ENCODE measurements at places on chromosomes 3 and 15. TPM values are rescaled to one million over a fixed set of nuclear protein-coding genes. Genes with fewer than 3 reads are reported as not detected.

GRCh38 chr3:59245859-59246501, 196.2 kb upstream of the CFAP20DC start:
- no peak for DNase-seq

GRCh38 chr3:149702691-149703441, 45.0 kb upstream of the WWTR1 start:
- no peak for DNase-seq

- no peak for DNase-seq
Measured at GRCh38 chr15:64740311-64741170, 34.8 kb downstream of the RBPMS2 start.

Gene ARL14
- total RNA-seq: not detected

DNA sequence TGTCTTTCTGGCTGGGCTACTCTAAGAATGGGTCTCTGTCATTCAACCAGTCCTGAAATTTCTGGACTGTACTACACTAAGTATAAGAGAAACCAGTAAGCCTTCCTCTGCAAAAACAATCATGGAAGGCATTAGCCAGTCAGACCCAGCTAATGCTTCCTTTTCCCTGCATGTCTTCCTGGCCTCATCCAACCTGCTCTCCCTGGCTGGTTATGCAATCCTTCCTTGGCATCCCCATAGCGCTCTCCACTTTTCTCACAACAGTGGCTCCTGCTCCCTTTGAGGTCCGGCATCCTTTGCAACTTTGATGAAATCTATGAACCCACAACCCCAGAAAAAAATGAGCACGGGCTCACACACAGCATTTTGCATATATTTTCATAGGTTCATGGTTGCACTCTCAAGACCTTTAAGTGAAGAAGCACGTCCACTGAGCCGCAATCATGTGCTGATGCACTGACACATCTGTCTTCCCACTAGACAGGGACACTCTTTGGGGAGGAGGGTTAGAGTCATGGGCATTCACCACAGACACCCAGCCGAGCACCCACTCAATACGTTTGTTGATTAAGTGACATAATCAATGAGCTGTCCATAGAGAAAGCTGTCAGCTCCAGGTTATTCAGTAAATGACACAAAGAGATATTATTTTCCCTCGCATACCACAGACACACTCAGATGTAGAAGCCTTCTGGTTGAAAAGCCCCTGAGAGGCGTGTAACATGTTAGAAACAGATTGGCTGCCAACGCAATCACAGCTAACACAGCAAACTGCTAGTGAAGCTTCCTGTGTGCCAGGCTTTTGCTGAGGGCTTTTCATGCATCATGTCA, 66.7 kb downstream of the PLD1 start:
- no peak for DNase-seq

- DNase-seq: no peak
Measured at GRCh38 chr15:51139091-51139490, 44.4 kb upstream of the TNFAIP8L3 start.

Gene ERICH6
- not detected for total RNA-seq

DNA sequence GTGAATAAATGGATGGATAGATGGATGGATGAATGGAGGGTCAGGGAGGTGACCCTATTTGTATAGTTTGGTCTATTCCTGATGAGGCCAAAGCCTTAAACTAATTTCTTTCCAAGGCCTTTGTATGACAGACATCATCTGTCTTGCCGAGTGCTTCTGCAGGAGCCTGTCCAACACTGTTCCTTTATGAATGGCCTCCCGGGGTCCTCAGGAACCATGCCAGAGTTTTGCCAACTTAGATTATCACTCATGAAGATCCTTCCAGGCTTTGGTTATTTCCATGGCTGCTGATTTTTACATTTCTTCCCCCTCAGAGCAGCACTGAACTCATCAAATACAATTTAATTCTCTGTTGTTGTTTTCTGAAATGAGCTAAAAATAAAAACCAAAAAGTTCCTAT, 133.0 kb upstream of the SOX2 start:
- DNase-seq: no peak

DNA sequence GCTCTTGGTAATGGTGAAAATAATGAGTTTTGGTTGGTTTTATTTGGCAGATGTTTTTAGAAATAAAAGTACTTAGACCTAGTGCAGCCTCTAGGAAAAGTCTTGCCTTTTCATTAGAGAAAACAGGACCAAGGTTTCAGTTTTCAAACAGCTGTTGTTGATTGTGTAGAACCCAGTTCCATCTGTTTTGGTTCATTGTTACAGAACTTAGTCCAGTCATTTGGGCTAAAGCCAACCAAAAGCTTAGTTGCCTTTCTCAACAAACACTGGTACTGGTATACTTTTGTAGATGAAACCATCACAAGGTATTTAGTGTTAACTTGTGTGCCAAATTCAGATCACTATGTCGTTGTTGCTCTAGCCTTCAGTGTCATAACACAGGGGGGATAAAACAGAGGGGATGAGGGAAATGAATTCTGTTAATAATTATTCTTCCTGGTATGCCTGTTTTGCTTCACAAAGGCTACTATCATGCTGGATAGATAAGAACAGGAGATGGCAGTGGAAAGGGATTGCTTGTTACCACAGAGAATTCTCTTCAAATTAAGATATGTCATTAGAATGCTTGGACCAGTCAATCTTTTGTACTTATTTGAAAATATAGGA, 12.6 kb upstream of the APH1B start:
- no peak for DNase-seq

DNA sequence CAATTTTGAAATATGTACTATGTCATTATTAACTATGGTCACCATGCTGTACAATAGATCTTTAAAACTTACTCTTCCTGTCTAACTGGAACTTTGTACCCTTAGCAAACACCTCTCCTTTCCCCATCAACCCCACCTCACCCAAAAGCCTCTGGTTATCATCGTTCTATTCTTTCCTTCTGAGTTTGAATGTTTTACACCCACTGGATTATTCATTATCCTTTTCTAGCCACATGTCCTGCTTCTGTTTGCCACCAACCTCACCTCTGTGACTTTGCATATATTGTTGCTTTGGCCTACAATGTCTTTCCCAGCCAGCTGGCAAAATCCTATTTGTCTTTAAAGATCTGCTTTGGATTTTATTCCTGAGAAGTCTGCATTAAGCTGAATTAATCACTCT, 102.6 kb upstream of the TSPAN3 start:
- no peak for DNase-seq

- no peak for DNase-seq
Measured at GRCh38 chr3:88078932-88079331, 19.9 kb downstream of the ZNF654 start.

DNA sequence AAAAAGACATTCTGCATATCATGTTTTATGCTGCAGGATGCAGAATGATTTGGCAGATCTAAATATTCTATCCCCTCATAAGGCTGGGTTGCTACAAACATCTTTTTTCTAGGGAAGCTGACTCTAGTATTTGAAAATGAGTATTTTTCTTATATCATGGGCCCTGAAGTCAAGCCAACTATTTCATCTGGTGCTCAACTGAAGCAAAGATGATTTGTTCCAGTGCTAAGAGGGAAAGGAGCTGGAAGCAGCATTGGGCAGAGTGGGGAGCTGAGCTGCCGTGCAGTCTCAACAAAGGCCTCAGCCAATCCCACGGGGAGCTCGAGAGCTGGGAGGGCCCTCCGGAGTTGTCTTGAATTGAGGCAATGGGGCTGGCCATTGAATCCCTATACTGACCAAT, 155.3 kb upstream of the SLCO3A1 start:
- no peak for DNase-seq

- DNase-seq: no peak
Measured at GRCh38 chr3:68999605-69000004, 13.9 kb downstream of the EOGT start.

GRCh38 chr15:54277834-54278233, 299.6 kb downstream of the UNC13C start:
- no peak for DNase-seq

DNA sequence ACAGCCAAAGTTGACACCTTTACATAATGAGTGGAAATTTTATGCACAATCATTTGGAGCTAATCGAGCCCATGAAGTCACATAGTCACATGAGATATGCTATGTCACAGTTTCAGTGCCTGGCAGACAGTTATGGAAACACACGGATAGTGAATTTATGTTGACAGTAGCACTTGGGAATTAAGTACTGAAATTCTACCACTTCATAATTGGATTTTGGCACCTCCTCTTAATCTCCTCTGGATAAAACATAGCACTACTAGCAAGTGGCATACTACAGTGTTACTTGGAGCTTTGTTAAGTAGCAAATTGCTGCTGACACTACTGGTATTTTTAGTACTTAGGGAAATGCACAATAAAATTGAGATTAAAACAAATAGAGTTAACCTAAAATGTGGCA, 1679.4 kb downstream of the OTOL1 start:
- no peak for DNase-seq

DNA sequence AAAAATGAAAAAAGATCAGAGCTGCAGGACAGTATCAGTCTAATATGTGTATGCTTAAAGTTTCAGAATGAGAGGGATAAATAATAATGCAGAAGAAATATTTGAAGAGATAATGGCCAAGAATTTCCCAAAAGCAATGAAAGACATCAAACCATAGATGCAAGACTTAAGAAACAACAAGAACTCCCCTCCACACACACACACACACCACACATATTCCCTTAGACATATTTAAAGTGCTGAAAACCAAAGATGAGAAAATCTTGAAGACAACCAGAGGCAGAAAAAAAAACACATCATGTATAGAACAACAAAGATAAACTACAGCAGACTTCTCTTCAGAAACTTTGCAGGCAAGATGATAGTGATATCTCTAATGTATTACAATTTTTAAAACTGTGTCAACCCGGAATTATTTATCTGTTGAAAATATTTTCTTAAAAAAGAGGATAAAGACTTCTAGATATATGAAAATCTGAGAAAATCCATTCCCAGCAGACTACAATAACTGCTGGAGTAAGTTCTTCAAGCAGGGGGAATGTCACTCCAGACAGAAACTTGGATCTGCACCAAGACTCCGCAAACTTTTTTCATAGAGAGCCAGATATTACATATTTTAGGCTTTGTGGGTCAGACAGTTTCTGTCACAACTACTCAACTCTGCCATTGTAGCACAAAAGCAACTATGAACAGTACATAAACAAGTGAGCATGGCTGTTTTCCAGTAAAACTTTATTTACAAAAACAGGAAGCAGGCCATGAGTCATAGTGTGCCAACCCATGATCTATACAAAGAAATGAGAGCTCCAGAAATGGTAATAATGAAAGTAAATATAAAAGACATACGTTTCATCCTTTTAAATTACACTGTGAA, 223.4 kb upstream of the CGNL1 start:
- peak; percentile 6 for DNase-seq

Gene SERPINI2
- 1.6 TPM for total RNA-seq

- DNase-seq: no peak
Measured at GRCh38 chr3:121228971-121229370, 316.8 kb downstream of the POLQ start.

Gene FAM107A
- under 0.01 TPM for total RNA-seq

DNA sequence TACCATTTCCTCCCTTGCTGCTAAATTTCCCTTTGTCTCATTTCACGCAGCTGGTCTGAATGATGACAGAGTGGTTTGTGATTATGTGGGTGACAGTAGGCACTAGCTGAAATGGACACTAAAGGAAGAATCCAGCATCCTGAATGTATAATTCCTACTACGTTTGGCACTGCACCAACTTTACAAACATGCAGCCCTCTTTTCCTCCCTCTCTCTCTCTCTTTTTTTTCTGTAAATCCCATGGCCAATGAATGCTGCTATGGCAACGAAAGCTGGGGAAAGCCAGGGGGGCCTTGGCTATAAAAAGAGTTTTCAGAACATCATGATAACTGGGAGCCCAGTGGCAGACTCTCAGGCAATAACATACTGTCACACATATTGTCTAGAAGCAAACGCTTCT, 367.2 kb upstream of the AGTR1 start:
- DNase-seq: no peak

DNA sequence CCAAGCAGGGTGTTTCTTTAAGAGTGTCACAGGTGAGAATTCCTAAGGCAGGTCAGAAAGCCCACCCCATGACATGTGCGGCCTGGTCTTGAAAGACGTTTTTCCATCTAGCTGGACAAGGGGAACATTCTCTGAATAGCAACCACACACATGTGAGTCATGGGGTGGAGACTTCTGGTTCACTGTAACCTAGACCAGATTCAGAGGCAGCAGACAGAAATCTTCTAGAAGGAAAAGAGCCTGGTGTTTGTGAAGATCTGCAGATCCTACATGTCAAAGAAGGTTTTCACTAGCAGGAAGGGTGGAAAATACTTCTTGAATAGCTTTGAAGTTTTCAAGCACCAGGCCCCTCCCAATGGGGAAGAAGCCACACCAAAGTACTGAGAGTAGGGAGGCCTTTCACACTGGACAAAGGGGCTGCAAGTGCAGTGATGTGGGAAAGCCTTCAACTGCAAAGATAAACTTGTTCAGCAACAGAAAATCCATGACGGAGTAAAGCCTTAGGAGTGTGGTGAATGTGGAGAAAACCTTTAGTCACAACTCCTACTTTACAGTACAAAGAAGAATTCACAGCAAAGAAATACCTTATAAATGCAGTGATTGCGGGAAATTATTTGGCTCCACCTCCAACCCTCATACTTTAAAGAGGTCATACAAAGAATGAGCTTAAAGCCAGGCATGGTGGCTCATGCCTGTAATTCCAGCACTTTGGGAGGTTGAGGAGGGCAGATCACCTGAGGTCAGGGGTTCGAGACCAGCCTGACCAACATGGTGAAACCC, 17.6 kb downstream of the ADAM10 start:
- DNase-seq: no peak

Gene SLC4A7
- total RNA-seq: 9.7 TPM

Measured in hematopoietic multipotent progenitor cell (in vitro differentiated cells).